ENCODE measurements at places on chromosomes 11 and 22. TPM values are rescaled to one million over a fixed set of nuclear protein-coding genes. Genes with fewer than 3 reads are reported as not detected.

GRCh38 chr22:22420580-22420979 lies 88.0 kb downstream of the ZNF280B start:
- no peak for DNase-seq

DNA sequence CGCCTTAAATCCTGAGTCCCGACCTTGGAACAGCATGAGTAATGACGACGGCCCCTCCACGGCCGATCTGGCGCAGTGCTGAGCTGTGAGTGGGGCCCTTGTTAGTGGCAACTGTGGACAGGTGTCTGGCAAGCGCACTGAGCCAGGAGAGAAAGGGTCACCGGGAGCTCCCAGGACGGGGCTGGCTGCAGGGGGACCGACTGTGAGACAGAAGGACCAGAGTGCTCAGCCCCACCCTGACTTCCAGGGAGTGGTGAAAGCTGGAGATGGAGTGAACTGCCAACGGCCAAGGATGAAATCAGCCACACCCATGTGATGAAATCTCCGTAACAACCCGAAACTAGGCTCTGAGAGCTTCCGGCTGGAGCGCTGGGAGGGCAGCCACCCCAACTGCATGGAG lies 228.6 kb downstream of the BRD1 start:
- no peak for DNase-seq

MYBPC3 gene
- not detected for total RNA-seq

PGM2L1 gene
- 10.3 TPM for total RNA-seq

GP1BB gene
- total RNA-seq: not detected

DNA sequence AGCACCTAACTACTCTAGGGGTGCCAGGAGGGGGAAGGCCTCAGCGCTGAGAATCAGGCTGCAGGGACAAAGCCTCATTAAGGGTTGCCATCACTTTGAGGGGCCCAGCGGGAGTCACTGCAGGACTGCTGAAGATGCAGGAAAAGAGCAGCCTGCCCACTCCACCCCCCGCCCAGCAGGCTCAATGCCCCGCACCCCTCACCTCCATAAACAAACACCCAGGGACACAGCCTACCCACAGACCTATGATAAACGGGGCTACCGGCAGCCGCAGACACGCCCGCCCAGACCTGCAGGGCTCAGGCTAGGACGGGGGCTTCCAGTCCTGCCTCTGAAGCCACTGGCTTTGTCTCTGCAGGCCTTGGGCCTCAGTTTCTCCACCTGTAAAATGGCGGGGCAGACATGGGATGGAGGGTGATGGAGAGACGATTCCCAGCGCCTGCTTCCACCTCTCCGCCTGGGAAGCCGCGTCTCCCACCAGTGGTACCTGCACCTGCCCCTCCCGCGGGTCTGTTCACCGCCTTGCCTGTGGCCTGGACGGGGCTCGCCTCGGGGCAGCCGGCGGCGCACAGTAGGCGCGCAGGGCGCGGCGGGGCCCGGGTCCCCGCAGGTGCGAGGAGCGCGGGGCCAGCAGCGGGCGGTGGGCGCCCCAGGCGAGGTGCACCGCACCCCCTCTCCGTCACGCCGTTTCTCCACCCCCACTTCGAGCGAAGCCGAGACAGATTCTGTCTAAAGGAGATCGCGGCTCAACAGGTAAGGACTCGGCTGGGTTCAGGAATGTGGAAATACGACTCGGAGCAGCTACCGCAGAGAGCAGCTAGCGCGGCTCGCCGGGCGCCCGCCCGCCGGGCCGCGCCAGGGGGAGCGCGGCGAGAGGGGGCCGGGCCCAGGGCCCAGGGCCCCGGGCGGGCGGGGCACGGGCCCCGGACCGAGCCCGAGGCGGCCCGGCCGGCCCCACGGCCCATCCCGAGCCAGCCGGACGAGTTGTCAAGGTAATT lies 1.5 kb downstream of the WNT7B start:
- DNase-seq: no peak

CD3D gene
- total RNA-seq: not detected

- peak; percentile 15 for DNase-seq
Measured at GRCh38 chr11:39365809-39366436, 2093.5 kb downstream of the LRRC4C start.

DNA sequence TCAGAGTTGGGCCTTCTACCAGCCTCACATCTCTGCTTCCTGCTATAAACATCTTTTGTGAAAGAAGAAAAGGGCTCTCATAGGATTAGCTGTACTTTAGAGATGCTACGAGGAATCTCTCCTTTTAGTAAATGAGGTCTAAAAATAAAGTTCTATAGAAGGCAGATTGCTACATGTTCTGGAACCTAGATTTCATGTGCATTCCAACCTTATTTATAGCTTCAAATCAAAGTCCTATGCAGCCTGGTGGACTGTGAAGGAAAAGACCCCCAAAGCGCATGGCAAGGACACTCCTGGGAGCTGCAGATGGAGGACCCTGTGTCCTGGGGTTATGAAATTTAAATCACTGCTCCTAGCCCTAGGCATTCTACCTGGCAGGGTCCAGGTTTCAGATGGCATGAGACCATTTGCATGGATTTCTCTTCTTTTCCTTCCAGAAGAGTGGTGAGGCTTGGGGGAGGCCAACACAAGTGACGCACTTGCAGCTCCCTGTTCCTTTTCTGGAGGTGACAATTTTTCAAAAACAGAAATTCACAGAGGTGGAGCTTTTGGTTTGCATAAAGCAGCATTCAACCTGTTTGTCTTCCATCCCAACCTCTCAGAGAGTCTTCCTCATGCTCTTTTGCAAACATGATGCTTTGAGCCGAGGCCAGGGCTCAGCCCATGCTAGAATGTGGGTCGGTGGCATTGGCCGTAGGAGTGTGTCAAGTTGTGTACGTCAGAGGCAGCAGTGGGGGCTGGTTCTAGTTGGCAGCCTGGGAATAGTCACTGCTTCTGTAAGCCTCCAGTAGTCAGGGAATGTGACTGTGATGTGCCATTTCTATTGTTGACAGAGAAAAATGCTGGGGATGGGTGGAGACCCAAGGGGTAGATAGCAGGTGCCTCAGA lies 6.3 kb downstream of the CRY2 start:
- DNase-seq: no peak

DMC1 gene
- total RNA-seq: 6.3 TPM

COA4 gene
- 133 TPM for total RNA-seq
